ENCODE measurements at places on chromosomes 4 and X.

DNA sequence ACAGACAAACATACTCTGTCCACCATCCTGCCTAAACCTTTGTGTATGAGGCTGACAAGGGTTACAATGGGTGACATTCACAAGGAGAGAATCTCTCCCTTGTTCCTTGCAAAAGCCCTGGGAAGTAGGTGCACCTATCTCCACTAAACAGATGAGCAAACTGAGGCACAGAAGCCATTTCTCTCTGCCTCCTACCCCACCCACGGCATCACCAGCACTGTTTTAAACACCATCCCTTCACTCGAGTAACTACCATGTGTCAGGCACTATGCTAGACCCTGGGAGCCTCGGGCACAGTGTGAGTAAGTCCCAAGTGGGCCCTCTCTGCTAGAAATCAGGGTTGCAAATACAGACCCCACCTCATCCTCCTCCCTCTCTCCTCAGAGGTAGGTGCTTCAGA, 899 bp downstream of the LYAR start:
- DNase-seq, result no peak

DNA sequence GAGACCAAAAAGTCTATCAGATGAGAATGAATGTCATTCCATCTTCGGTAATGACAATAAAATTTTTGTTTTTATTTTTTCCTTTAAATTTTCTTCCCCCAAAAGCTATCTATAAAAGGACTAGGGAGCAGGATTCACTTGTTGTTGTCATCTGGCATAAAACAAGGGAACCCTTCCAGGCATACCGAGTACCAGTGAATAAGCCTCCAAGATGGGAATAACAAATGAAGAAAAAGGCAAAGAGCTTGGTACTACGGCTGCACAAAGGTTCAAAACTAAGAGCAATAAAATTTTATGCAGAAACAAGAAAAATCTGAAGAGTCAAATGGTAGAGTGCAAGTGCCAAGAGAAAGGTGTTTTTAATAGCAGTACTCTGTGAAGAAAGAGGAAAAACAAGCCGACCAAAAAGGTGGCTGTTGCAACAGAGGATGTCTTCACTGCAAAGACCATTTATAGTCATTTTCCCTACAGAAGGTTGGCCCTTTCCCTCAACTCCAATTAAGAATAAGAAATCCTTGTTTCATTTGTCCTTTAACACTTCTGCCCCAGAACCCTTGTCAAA, 25.8 kb downstream of the PPP3CA start:
- DNase-seq, result no peak

DNA sequence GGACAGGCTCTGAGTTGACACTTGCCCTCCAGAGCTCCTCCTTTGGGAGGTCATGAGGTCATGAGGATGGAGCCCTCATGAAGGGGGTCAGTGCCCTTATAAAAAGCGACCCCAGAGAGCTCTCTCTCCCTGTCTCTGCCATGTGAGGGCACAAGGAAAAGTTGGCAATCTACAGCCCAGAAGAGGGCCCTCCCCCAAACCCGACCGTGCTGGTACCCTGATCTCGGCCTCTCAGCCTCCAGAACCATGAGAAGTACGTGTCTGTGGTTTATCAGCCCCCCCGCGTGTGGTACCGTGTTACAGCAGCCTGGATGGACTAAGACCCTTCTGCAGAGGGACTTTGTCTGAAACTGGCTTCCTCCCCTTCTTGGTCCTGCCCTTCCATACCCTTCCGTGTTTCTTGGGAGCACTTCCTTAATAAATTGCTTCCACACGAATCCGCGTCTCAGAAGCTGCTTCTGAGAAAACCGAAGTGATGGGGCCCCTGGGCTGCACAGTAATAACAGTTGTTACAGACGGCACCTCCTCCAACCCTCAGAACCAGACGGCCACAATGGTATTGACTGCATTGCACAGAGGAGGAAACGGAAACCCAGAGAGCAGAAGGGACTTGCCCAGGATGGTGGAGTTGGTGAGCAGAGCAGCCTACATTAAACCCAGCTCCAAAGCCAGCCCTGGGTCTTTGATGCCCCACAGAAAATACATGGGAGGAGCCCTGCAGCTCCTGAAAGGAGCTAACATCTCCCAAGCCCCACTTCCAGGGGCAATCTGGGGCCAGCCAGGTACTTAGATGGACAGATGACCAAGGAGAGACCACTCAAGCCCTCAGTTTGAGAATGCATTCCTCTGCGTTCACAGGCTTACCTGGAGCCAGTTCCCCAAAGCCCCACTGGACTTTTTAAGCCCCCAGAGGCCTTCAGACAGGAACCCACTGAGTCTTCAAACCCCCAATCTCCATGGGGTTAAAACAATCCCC, 242.7 kb downstream of the BCOR start:
- no peak for DNase-seq

DNA sequence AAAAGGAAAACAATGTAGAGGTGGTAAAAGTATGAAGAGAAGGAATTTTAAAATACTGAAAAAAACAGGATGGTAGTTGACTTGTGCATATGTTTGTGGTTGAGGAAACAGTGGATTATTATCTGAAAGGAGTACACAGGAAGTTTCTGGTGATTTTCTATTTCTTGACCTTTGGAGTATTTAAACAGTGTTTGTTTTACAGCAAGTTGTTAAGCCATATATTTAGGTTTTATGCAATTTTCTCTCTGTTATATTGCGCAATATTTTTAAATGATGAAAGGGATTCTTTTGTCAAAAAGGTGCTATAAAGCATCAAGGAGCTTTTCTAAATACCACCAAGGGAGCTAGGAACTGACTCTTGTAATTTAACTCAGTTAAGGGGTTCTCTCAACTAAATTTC, 343.1 kb upstream of the MAOA start:
- no peak for DNase-seq

GRCh38 chr4:2961811-2962441, 1.3 kb downstream of the NOP14 start:
- no peak for DNase-seq

DNA sequence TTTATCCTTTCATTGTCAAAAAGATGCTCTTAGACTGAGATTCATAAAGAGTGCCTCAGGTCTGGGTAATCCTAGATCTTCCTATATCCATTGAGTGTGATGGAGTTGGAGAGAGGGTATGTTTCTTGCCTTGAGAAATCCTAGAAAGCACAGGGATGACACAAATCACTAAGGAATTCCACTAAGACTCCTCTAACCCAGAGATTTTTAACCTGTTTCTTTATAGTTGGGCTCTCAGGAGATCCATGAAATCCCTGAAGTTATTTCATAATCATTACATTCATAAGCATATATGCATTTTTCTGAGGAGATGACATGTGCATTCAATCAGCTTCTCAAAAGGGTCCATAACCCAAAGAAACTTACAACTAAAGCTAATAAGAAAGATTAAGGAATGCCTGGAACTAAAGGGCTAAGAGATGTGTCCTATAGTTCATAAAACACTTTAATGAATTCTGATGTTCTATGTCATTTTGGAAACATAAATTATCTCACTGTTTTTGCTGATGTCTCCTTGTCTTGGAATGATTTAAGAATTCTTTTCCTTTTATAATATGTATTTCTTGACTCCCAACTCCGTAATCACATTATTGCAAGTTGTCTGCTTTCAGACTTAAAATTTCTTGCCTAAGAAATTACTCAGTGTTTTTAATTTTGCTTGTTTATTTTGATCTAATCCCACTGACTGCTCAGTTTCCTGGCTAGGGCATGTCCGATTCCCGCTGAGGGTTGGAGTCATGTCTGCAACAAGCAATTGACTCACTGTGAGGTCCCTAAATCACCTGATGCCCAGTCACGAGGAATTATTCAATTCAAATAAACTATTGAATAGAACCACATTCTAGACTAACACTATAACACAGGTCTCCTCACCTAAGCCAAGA, 2.8 kb upstream of the AMTN start:
- DNase-seq, result no peak

GRCh38 chr4:77156533-77156911, 485 bp upstream of the CCNG2 start:
- peak; percentile 95 for DNase-seq

- DNase-seq, result no peak
Measured at GRCh38 chr4:90215286-90215685, 88.1 kb downstream of the CCSER1 start.

- DNase-seq, result no peak
Measured at GRCh38 chr4:102642631-102643298, 118.0 kb downstream of the MANBA start.

DNA sequence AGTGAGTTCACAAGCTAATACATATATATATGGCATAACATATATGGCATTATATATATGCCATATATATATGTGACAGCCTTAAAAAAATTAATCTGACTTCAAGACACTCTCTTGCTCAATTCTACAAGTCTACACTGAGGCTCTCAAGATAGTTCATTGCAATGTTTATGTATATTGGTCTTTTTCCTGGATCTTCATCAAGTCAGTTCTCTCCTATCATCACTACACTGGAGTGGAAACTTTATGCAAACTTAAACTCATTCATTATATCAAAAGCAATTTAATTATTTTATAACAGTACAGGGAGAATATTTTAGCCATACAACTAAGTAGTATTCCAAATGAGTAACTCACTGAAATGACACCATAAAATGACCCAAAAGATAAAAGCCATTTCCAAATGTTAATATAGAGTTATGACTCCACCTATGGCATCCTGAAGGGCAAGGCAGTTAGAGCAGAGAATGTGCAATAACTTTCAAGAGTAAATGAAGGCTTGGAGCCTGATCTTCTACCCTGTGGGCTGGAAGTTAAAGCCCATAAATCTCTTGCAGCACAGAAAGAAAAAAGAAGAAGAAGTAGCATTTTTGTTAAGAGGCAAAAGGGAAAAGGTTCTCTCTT, 176.3 kb upstream of the SLIT2 start:
- DNase-seq, result no peak

- DNase-seq, result no peak
Measured at GRCh38 chr4:186619088-186619487, 63.7 kb upstream of the MTNR1A start.

GRCh38 chrX:140087875-140088274, 122.6 kb upstream of the CXorf66 start:
- no peak for DNase-seq

GRCh38 chrX:96710031-96710430, 25.4 kb downstream of the DIAPH2 start:
- no peak for DNase-seq

DNA sequence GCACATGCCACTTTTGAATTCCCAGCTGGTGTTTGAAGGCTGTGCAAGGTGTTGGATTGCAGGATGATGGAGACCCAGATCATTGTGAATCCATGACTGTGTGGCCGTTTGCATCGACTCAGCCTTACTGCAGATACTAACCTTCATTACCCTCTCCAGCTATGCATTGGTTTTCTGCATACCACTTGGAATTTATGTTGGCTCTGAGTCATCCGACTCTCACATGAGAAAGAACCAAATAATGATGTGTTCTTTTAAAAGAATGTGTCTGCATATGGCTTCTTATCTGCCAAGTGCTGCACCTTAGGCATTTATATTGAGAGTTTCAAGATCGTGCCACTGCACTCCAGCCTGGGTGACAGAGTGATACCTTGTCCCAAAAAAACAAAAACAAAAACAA, 106.7 kb upstream of the PRKX start:
- DNase-seq, result no peak

GRCh38 chr4:8882239-8882638, 10.6 kb upstream of the HMX1 start:
- no peak for DNase-seq

GRCh38 chr4:78525559-78525958, 26.0 kb upstream of the ANXA3 start:
- no peak for DNase-seq

DNA sequence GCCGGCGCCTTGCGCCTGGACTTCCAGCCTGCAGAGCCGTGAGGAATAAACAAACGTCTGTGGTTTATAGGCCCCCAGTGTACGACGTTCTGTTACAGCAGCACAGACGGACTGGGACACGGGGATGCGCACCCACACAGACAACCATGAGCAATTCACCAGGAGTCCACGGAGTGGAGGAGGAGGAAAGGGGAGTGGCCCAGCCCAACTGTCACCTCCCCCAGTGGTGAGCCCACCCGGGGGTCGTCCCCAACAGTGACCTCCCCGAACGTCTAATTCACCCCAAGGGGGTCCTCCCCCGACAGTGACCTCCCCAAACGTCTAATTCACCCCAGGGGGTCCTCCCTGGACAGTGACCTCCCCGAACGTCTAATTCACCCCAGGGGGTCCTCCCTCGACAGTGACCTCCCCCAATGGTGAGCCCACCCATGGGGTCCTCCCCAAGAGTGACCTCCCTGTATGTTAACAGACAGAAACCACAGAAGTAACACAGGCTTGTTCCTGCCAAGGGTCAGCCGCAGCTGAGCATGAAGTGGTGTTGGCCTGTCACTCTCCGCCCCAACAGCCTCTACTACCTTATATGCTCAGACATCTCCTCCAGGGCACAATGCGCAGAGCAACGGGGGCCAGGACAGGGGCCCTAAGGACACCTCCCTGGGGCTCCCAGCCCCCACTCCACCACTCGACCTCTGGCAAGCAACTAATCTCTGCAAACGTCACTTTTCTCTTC, 6.2 kb downstream of the GAK start:
- no peak for DNase-seq

GRCh38 chrX:46204721-46205422, 340.3 kb downstream of the ZNF674 start:
- no peak for DNase-seq

DNA sequence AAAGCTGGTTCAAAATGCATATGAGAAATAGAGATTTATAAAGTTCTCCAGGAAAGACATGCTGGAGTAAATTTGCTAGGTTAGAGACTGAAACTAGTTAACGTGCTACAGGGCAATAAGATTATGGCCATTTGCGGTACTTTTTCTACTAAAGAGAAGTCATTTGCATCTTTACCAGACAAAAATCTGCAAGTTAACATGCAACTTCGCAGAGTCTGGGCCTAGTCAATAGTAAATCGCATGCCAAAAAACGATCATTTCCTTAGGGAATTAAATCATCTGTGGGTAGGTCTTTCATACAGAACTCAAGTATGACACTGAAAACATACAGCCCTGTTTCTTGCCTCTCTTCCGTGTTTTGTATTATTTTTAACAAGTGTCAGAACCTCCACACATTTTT, 32.8 kb upstream of the REST start:
- DNase-seq, result no peak

DNA sequence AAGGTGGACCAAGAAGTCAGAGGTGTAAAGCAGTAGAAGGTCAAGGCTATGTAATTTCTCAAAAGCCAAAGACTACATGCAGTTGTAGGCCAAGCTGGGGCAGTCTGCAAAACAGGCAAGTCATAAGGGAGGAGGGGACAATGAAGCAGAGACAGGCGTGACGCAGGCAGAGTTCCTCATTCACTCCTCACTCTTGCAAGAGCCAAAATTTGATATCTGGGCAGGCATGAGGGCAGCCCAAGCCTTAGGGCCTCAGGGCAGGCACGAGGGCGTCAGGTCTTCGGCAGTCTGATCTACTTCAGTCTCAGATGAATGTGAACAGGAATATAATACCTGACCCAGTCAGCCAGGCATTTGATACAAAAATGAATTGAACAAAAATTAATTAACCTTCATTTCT, 86.4 kb upstream of the AGA start:
- DNase-seq, result no peak

DNA sequence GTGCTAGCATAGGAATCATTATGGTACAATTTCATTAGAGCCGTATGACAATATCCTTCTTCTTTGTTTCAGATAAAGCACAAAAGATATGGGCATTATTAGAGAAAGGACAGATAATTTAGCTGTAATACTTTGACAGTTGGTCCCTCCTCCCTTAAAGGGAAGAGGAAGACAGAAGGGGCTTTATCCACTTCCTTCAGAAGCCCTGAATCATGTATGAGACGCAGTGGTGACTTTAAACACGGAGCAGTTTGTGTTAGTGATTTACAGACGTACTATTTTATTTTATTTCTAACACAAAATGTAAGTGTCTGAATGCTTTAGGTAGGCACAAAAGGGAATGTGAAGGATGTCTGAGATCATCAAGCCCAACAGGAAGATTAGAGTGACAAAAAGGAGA, 467.7 kb downstream of the IL15 start:
- DNase-seq, result no peak
